Left hindlimb (tissue), 1 donor: ENCODE measurements at places on chromosomes 12 and 14.
A peak's percentile ranks its signal among the peaks of the same experiment; 100 is the strongest.

- peak; percentile 61 for DNase-seq
Observed at GRCh38 chr12:85280165-85280983, at the start of gene ALX1. Gene ALX1, plus strand, starts transcription at chr12:85280220. Its CDS starts 42 bp downstream, at chr12:85280262.

- DNase-seq: no peak
Observed at GRCh38 chr12:69204191-69204590, 35.2 kb upstream of the CPSF6 start.

GRCh38 chr12:30908076-30908721, 18.3 kb upstream of the TSPAN11 start:
- DNase-seq: no peak

DNA sequence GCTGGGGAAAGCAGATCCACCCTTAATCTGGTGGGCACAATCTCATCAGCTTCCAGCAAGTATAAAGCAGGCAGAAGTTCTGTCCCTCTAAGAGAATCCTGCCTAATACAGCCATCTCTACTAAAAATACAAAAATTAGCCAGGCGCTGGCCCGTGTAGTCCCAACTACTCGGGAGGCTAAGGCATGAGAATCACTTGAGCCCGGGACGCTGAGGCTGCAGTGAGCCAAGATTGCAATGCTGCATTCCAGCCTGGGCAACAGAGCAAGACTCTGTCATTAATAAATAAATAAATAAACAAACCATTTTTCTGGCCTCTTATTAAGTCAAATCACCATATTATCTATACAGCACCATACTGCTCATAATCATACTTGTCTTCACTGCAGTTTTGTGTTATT, 111.2 kb downstream of the MED13L start:
- no peak for DNase-seq

- peak; percentile 37 for DNase-seq
Observed at GRCh38 chr12:53065470-53065869, 13.7 kb downstream of the SPRYD3 start.

DNA sequence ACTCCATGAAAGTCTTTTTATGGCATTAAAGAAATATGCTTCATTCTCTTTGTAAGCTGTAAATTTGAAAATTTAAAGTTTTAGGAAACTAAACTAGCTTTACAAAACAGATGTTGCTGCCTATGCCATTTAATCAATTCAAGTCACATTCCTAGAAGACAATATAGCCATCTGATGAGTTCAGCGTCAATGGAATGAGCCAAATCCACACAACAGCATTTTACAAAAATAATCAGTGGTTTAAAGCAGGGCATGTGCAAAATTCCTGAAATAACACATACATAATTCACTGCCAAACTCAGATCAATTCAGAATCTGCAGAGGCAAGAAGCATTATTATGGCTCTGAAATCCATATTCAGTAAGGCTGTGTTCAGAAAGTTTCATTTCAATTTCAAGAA, 75.6 kb downstream of the MED13L start:
- no peak for DNase-seq

GRCh38 chr12:129659961-129660622, 243.7 kb downstream of the TMEM132D start:
- DNase-seq: no peak

DNA sequence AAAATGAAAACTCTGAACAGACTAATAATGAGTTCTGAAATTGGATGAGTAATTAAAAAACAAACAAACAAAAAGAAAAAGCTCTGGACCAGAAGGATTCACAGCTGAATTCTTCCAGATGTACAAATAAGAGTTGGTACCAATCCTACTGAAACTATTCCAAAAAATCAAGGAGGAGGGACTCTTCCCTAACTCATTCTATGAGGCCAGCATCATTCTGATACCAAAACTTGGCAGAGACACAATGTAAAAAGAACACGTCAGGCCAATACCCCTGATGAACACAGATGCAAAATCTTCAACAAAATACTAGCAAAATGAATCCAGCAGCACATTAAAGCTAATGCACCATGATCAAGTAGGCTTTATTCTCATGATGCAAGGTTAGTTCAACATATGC, 183.9 kb upstream of the CNOT2 start:
- DNase-seq: no peak

- no peak for DNase-seq
Observed at GRCh38 chr14:72539661-72540315, 354.1 kb downstream of the DPF3 start.

DNA sequence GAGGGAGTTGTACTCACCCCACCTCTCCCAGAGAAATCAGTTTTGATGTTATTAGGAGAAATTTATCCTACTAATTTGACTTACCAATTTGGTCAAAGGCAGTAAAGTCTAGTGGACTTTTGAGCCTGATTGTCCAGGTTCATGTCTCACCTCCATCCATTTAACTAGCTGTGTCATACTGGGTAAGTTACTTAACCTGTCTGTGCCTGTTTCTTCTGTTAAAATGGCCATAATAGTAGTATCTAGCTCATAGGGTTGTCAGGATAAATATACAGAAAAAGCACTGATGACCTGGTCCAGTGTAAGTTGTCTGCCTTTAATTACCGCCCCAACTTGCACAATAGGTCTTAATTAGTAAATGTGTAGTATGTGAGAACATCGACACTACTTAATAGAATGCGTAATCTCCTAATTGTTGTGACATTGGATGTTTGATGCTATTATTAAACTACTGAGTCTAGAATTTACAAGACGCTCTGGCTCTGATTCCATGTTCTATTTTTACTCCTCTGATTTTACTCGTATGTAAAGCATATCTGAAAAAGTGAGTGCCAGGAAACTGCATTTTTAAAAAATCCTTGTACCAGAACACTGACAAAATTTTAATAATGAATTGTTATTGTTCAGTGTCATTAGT, 1.5 kb downstream of the RAB21 start:
- DNase-seq: no peak

DNA sequence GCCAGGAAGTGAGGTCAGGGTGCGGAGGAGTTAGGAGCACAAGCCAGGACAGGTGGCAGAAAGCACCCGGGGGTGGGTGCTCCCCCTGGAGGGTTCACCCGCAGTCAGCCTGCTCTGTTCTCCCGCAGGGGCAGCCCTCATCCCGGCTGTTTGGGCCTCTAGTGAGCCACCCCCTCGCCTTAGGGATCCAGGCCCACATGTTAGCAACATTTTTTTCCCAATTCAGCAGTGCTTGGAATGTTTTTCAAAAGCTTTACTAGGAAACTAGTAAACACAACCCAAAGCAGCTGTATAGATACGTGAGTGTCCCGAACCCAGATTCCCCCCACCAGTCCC, 28.5 kb upstream of the NXPH4 start:
- DNase-seq: no peak

DNA sequence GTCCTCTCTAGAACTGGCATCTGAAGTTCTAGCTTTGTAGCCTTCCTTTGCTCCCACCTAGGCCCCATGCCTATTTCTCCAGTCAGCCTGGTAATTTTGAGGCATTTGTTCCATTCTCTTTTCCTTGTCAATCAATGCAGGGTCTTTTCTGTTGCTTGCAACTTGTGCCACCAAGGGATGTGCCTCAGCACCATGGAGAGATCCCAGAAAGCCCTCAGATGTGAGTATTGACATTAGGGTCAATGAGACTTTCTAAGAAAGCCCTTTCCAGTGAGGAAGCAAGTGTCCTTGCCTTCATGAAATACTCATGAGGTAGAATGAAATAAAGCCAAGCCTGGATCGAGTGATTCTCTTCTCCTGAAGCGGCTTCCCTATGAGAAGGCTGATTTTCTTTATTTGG, 213.9 kb downstream of the SLC15A4 start:
- no peak for DNase-seq

DNA sequence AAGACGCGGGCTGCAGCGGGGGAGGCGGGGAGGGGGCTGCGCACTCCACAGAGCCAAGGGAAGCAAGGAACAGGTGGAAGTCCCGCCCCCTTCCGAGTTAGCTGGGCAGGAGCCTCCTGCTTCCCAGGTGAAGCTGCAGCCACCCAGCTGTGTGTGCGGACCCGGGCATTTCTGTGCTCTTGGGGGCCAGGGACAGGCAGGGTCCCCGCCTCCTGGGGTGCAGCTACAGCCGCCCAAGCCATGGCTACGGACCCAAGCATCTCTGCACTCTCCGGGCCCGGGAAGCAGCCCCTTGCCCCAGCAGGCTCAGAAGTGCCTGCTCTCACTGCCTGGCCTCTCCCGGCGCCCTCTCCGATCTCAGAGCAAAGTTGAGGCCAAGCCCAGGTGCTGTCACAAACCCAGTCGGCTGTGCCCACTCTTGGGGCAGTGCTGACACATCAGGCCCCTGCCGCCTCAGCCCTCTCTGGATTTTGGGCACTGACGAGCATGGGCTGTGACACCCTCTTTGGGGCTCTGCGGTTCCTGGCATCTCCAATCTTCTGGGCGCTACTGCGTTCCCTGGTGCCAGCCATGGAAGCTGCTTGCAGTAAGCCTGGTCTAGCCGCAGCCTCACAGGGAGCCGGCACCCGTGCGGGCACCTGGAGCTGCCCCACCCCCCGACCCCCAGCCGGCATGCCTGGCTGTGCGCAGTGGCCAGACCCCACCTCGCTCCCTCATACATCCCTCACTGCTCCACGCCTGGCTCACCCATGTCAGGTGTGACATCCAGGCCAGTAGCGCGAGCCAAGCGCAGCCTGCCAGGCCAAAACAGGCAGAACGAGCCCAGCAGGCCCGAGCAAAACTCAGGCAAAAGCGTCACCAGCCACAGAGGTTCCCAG, 8.5 kb upstream of the MGAT4C start:
- DNase-seq: peak; percentile 30
